Fibroblast of the aortic adventitia (primary cell): ENCODE measurements at places on chromosomes 2 and 18.
A peak's percentile ranks its signal among the peaks of the same experiment; 100 is the strongest.

DNA sequence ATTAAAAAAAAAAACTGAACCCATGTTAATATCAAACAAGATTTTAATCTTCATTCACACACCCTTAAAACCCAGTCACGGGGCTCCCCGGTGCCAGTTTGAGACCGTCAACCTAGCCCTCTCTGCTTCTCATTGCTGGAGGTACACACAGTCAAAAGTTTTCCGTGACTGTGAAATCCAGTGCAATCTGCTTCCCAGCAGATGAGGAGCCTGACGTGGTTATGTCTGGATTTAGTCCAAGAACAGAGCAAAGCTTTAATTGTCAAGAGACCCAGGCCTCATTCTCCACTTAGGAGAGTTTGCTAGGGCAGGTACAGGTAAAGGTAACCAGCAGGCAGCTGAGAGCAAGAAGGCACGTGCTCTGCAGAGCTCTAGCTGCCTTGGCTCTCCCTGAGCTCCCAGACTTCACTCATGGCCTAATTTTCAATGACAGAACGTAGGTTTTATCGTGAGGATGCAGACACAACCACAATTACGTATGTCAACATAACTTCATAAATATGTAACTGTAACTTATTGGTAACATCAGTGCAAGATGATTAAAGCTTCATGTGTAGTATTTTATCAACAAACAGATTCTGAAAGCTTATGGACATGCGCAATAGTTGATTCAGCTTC, 56.3 kb downstream of the SLC16A14 start:
- DNase-seq, result no peak

GRCh38 chr18:62715759-62716615, 646 bp downstream of the PHLPP1 start:
- DNase-seq, result peak; percentile 45

DNA sequence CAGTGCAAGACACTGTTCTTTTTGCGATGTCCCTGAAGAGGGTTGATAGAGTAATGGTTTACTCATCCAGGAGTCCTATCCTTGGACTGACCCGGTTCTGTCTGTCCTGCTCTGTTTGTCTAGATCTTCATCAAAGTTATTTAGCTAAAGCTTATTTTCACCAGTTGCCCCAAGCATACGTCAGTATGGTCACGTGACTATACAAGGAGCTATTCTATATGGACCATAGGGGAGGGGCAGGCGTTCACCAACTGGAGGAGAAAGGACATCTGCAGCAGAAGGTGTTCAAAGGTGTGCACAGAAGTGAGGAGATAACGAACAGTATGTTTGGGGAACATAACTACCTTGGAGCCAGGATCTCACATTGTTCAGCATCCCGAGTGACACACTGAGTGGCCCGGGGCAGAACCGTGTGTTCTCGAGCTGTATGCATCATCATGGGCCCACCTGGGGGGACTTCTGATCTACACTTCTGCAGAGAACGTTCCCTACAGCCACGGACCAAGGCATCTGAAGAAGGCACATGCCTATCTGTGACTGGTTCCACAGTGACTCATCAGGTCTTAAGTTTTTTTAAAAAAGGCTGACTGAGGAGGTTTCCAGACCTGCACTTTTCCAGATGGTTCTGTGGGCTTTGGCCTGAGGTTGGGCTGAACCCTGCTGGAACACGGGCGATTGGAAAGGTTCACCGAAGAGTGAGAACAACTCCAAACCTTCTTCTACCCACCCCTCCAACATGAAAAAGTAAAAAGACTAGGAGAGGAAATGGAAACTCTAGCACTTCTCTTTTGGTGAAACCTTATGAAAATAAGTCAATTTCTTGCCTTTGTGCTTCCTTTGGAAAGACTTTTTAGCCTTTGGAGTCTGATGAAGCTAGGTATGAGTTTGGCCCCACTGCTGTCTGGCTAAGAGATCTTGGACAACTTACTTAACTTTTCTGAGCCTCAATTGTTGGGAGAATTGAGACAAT, 68.6 kb upstream of the YWHAQ start:
- DNase-seq, result peak; percentile 73

GRCh38 chr2:5706717-5707455, 14.7 kb downstream of the SOX11 start:
- DNase-seq, result no peak

DNA sequence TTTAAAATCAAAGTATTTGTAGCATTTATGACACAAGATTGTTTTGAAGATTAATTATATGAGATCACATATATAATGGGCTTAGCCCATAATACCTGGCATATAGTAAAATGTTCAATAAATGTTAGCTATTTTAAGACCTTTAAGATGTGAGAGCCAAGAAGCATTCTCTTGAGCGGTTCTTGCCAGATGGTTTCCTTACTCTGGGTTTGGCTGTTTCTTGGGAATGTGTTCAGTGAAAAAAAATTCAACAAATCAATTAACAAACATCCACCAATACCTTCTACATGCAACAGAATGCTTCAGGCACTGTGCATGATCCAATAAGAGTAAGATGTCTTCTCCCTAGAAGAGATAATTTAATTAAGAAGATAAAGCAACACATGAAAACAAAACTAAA, 230.4 kb downstream of the CMPK2 start:
- no peak for DNase-seq

DNA sequence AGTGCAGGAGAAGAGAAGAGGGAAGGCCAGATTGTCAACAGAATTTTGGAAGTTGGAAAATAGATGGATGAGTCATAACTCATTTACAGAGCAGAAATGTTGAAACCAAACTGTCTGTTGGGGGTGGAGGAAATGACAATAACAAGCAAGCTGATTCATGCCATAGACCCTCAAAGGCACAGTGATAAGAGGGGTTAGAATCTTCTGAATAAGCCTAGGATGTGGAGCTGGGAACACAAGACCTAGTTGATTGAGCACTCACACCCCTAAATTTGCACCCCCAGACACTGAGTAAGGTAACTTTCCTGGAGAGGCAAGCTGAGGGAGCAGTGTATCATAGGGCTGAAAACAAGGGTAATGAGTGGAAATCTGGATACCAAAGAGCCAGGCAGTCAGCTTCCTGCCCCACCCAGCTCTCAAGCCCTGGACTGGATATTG, 141.4 kb downstream of the SCG2 start:
- peak; percentile 70 for DNase-seq

- DNase-seq, result no peak
Observed at GRCh38 chr2:26410764-26411243, 9.1 kb downstream of the DRC1 start.

DNA sequence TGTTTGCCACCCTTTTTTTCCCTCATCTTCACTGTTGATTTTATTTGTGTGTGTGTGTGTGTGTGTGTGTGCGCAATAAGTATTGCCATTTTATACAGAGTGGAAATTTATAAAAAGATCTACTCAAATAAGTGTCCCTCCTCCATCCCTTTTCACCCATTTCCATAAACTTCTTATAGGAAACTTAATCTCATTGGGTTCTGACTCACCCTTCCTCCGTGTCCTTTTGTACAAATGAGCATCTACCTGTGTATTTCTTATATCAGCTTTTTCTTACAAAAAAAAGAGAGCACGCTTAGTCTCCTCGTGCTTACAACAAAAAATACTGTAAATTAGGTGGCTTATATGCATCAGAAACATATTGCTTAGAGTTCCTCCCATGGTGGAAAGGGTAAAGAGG, 711.2 kb upstream of the CDH7 start:
- no peak for DNase-seq

DNA sequence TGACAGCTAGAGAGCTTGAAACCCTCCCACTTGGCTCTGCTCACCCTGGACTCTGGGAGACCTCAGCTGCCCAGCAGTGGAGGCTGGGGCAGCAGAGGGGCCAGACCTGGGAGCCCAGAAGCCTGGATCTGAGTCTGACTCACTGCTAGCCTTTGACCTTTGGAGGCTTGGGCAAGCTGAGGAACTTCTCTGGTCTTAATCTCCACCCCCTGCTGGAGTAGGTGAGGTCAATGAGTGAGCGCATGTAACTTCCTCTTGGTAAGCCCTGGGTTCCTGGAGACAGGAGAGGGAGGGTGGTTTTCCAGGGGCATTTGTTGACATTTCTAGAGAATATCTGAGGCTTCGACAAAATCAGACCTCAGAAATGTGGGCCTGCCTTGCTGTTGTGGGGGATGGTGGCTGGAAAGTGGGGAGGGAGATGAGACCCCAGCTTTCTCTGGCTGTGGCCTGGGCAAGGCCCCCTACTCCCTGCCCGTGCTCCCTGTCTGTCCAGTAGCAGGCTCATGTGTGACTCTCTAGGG, 73.0 kb upstream of the YWHAQ start:
- DNase-seq, result peak; percentile 76

GRCh38 chr2:46866770-46867246, 48.8 kb downstream of the MCFD2 start:
- DNase-seq, result no peak
